Left ventricle myocardium inferior (tissue), 1 donor: ENCODE measurements at places on chromosomes 2 and 18. TPM values are rescaled to one million over a fixed set of nuclear protein-coding genes. Genes with fewer than 3 reads are reported as not detected.

CTAGE1 gene
- total RNA-seq = not detected

DNA sequence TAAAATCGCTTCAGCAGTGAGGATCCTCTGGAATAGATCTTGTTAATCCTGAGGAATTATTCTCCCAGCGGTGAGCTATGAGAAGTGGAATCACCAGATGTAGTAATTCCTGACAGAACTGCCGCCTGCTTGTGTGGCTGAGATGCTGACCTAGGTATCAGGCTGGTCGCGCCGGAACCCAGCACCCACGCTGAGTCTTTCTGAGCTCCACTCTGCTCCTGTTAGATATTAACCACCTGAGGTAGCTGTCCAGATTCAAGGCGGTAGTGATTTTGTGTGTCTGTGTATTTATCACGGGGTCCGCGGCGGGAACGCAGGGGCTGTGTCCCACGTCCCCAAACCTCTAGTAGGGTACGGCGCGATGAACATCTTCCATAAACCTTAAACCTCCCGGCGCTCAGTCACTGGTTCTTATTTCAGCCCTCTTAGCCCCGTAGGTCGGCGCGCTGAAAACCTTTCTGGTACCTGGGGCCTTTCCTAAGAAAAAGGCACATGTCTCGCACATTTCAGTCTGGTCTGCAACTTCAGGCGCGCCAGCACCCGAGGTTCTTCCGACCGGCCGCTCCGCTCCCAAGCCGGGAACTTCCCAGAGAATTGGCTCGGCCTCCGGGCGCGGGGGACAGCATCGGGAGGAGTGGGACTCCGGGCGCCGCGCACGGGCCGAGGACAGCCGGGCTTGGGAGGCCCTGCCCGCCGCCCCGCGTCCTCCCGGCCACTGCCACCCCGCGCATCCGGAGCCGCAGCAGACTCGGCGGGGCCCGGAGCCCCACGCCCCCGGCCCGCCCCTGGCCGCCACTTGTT, 542 bp upstream of the CNNM3 start:
- no peak for DNase-seq

DNA sequence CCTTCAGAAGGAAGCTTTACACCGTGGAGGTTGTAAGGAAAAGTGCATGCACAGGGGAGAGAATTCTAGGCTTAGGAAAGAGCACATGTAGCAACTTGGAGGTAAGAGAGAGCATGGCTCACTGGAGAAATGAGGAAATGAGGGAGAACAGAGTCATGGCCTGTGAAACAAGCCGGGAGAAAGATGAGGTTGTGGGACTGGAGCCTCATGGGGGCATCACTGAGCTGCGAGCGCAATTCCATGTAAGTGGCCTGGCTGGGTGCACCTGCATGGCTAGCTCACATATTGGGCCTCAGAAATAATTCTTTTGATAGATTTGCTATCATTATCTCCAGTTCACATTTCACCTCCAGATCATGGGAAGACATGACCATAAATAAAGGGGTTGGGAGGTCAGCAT, 785.5 kb upstream of the RAB6C start:
- DNase-seq = no peak

GRCh38 chr2:231632559-231633142, 40.0 kb downstream of the TEX44 start:
- DNase-seq = no peak

- no peak for DNase-seq
Observed at GRCh38 chr18:48336332-48336731, 72.9 kb downstream of the ZBTB7C start.

DNA sequence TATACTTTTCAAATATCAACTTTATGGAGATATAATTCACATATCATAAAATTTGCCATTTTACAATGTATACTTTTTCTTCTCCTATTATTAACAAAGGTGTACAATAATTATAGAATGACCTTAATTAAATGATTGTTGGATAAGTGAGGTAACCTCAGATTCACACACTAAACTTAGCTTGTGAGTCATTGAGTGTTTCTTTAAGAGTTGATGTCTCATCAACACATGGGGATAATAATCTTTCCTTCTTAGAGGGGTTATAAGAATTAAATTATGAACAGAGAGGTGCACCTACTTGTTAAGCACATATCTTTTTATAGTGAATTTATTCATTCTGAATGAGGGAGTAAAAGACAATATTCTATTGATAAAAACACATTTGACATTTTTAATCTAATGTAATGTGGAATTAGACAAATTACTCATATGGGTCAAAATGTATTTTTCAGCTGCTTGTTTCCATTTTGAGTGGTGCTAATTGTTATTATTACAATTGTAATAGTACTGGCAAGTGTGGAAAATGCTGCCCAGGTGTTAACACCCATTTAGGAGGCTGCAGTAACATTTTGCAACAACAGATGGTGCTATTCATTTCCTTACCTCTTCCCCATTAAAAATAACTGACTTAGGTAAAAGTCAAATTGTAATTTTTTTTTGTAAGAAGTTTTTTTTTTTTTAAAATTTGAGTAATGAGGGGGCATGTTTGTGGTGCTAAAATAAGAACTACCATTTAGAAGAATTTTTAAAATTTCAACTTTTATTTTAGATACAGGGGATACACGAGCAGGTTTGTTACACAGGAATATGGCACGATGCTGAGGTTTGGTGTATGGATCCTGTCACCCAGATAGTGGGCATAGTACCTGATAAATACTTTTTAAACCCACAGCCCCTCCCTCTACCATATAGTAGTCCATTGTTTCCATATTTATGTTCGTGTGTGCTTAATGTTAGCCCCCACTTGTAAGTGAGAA, 32.1 kb upstream of the DYNAP start:
- no peak for DNase-seq

- DNase-seq = peak; percentile 60
Observed at GRCh38 chr2:238945433-238946150, 97.7 kb downstream of the TWIST2 start.

- DNase-seq = no peak
Observed at GRCh38 chr2:137672989-137673552, 291.2 kb upstream of the HNMT start.

RNU2-63P gene
- not detected for total RNA-seq

DNA sequence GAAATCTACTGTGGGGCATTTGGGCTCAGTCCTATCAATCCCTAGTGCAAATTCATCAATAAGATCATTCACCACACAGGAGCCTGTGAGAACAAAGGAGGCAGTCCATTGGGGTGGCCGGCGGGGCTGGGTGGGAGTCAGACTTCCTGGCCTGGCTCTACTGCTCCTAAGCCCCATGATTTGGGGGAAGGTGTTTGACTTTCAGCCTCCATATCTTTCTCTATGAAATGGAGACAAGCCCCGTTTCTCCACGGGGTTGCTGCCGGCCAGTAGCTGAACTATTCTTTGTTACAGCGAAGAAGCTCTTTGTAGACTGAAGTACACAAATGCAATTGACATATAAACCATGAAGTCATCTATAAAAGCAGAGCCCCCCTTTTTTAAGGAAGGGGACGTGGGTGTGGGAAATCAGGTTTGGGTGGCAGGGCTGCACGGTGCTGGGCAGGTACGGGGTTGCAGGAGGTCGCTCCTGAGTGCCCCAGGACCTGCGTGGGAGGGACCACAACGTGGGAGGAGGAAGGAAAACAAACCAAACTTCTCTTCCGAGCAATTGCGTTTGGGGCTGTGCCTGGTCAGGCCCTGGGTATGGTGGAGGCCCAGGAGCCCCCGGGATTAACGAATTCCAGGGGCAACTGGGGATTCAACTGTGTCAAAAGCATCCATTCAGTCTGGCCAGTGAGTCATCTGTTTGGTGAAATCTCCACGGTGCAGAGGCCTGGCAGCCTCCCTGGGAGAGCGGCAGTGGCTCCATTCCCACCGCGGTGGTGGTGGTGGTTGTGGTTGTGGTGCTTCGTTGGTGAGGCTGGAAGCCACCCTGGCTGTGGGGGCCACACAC, 18.2 kb downstream of the FBLN7 start:
- DNase-seq = no peak

DNA sequence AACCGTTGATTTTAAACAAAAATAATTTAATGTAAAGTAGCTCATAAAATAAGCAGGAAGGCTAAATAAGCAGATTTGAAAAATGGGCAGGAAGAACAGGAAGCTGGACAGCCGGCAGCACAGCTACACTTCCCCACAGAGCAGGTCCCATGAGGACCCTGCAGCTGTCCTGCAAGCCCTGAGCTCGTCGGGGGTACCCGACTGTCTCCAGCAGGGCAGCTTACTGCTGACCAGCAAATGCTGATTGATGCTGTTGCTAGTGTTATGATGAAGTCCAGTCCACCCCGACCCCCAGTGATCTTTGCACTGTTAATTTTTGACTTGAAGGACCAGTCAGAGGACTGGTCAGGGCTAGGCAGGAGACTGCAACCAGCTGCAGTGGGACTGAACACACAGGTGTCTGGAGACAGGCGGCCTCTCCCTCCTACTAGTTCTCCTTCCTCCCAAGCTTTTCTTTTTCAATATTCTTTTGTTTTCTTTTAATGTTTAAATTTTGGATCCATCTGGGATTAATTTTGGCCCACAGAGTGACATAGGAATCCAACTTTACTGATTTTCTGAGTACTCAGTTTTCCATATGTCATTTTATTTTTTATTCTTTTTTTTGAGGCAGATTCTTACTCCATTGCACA, 27.7 kb downstream of the POLE4 start:
- DNase-seq = peak; percentile 17

DNA sequence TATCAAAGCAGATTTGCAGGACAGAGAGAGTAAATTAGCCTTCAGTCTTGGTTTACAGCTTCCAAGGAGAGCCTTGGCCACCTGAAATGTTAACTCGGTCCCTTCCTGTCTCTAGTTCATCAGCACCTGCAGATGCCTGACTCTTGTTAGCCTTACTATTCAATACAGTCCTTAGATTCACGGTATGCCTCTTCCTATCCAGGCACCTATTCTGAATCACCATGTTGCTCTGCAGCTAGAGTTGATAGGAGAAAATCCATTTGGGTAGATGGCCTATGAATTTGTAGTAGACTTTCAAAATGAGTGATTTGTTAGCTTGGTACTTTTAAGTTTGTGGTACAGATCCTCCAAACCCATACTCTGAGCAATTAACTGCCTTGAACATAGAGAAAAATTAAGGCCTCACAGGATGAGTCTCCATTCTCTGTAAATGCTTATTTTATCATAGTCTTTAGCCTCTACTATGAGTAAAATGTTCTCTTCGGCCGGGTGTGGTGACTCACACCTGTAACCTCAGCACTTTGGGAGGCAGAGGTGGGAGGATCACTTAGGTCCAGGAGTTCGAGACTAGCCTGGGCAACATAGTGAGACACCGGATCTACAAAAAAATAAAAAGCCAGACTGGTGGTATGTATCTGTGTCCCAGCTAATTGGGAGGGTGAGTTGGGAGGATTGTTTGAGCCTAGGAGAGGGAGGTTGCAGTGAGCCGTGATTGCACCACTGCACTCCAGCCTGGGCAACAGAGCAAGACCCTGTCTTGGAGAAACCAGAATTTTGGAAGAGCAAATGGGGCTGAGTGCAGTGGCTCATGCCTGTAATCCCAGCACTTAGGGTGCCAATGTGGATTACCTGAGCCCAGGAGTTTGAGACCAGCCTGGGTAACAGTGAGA, 32.9 kb downstream of the PTCD3 start:
- no peak for DNase-seq

GRCh38 chr2:121220995-121221394, 64.0 kb downstream of the TFCP2L1 start:
- no peak for DNase-seq

- DNase-seq = no peak
Observed at GRCh38 chr2:150997066-150997465, 264.6 kb downstream of the RBM43 start.

GRCh38 chr2:51105811-51106210, 73.9 kb upstream of the NRXN1 start:
- DNase-seq = no peak

IFIH1 gene
- 6.0 TPM for total RNA-seq

DNA sequence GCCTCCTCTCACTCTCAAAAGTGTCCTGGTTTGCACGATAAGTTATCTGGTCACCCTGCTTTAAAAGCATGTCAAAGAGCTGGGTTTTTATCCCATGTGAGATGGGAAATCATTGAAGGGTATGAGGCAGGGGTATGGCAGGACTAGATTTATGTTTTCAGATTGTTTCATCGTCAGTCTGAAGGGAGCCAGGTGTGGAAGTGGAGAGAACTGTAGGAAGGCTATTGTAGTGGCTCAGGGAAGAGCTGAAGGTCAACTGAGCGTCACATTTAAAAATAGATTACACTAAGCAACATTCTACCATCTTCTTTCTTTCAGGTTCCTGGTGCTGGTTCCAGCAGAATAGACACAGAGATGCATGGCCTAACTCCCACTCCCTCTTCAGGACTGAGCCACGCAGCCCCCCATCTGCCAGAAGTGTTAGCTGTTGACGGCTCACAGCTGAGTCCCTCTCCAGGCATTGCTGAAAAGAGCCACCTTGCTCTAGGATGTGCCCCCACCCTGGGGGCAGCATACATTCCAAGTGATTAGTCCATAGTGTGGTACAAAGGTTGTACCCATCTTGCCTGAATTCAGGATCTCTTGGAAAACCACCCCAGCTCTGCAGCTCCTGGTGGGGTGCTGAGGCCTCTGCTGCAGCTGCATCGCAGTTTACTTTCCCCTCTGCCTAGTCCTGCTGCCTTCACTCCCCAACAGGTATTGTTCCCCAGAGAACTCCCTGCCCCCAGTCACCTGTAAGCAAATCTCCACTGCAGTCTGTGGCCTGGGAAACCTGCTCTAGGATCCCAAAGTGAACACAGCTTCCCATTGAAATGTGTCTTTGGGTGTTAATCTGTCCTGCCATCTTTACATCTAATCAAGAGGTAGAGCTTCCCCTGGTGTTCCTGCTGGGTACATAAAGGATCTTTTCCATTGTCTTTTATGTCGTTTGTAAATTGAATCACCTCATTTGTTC, 79.5 kb upstream of the KLF7 start:
- DNase-seq = no peak

GRCh38 chr18:47883771-47884413, 46.6 kb downstream of the SMAD2 start:
- DNase-seq = no peak

RAX gene
- not detected for total RNA-seq

TLX2 gene
- total RNA-seq = not detected

CUL3 gene
- total RNA-seq = 74.4 TPM

KIF1A gene
- total RNA-seq = 2.0 TPM

GRCh38 chr18:13616041-13616440, 110.3 kb downstream of the FAM210A start:
- DNase-seq = no peak

GRCh38 chr2:179561702-179562101, 297.1 kb upstream of the SESTD1 start:
- DNase-seq = no peak

GRCh38 chr18:40624959-40625358, 1330.1 kb upstream of the PIK3C3 start:
- DNase-seq = no peak

DNA sequence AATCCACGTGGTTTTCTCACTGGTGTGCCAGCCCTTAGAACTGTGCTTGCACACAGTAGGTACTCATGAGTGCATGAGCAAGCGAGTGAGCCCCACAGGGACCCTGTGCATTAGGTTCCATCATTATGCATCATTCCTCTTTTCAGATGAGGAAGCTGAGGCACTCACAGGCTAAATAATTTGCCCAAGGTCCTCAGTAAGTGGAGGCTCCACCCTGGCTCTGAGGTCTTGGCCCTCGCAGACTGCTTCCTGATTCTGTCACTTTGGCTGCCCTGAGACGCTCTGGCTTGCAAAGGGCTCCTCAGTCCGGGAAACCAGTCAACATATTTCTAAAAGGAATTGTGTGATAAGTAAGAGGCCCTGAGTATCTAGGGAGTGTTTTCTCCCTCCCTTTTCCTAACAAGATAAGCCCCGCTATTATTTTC, 71.7 kb downstream of the IL1R2 start:
- peak; percentile 72 for DNase-seq

PASK gene
- total RNA-seq = 3.4 TPM

- no peak for DNase-seq
Observed at GRCh38 chr2:120960770-120961366, 225.2 kb downstream of the GLI2 start.

LOXHD1 gene
- 0.49 TPM for total RNA-seq

GRCh38 chr2:59560769-59561168, 992.7 kb downstream of the BCL11A start:
- DNase-seq = no peak

CD8B2 gene
- total RNA-seq = not detected
